ENCODE measurements at places on chromosomes 2 and 18. TPM values are rescaled to one million over a fixed set of nuclear protein-coding genes. Genes with fewer than 3 reads are reported as not detected.

DNA sequence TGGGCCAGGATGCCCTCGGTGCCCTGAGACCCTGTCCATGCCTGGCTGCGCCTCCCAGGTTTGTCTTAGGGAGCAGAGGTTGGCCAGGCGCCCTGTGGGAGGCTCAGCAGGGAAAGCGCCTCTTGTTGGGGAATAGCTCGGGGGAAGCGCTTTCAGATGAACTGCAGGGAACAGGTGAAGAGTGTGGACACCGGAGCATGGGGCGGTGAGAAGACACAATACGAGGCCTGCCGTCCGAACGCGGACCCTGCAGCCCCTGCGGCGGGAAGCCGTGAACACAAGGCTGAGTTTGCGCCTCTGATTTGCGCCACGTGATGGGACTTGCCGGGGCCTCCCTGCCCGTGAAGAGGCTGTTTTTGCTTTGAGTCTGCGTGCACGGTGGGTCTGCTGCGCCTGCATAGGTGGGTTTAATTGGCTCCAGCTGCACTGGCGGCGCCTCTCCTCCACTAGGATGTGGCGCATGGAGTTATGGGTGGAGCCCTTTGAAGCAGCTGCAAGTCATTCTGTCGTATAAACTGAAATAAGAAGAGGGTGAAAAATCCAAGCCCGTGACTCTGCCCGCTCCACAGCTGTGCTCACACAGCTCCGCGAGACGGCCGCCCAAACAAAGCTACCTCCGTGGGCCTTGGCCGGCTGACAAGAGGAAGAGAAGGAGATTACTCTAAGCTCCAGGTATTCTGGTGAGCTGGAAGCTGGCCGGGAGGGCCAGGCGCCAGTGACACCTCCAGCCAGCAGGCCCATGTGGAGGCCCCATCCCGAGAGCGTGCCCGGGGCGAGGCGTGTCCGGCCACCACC lies 103.5 kb upstream of the CTDP1 start:
- H3K27me3 ChIP-seq: no peaks in the 10 kb centered on the region
- no peak overlapping the region for H3K27ac ChIP-seq
- DNase-seq: no peak
- H3K36me3 ChIP-seq: peaks cover 7% of the 10 kb centered on the region
- H3K4me1 ChIP-seq: no peaks in the 10 kb centered on the region

The GTF2A1L gene
- not detected for total RNA-seq

The CD8B gene
- total RNA-seq: not detected

DNA sequence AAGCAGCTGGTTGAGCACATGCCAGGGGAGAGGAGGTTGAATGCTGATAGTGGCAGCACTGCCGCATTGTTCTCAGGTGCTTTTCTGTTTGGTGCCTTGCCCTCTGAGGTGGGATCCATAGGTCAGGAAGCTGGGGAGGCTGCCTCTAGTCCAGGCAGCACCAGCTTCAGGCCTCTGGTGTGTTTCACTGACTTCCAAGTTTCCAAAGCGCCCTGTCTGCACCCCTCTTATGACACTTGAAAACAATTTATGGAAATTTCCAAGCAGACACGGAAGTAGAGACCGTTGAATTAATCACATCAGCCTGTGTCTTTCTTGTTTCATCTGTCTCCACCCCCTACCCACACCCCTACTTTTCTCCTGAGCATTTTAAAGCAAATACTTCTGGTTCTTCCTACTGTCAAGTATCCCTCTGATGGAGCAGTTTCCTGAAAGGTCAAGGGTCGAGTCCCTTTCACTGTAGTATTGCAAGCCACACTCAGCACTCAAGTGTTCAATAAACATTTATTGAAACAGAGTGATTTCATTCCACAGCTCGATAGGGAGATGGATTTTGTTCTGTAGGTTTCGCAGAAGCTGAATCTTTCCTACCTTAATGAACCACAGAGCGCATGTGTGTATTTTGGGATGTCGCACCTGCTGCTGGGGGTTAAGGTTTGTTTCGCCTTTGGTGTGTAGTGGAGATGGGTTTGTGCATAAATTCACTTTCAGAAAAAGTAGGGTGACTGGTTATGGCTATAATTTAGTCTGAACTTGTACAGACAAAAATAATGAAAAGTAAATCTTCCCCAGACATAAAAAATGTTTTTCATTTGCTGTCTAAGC lies 21.4 kb downstream of the DGKD start:
- H3K4me3 ChIP-seq: no peak overlapping the region
- H3K36me3 ChIP-seq: peaks cover 54% of the 10 kb centered on the region
- no peak overlapping the region for H3K27ac ChIP-seq
- peaks cover 1% of the 10 kb centered on the region for H3K4me1 ChIP-seq

The IGFBP2 gene
- total RNA-seq: 18.3 TPM

DNA sequence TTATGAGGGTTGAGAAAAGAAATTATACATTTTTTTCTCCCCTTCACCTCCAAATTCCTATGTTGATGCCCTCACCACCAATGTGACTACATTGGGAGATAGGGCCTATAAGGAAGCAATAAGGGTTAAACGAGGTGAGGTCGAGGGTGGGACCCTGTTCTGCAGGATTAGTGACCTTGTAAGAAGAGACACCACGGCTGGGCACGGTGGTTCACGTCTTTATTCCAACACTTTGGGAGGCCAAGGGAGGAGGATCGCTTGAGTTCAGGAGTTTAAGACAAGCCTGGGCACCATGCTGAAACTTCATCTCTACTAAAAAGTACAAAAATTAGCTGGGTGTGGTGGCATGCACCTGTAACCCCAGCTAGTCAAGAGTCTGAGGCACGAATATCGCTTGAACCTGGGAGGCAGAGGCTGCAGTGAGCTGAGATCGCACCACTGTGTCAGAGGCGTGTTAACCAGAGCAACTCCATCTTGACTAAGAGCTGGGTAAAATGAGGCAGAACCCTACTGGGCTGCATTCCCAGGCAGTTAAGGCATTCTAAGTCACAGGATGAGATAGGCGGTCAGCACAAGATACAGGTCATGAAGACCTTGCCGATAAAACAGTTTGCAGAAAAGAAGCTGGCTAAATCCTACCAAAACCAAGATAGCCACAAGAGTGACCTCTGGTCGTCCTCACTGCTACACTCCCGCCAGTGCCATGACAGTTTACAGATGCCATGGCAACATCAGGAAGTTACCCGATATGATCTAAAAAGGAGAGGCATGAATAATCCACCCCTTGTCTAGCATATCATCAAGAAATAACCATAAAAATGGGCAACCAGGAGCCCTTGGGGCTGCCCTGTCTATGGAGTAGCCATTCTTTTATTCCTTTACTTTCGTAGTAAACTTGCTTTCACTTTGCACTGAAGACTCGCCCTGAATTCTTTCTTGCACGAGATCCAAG lies 77.0 kb downstream of the NCAPH start:
- DNase-seq: no peak
- H3K27me3 ChIP-seq: peaks cover 12% of the 10 kb centered on the region
- peak overlapping the region; percentile 77 for H3K27ac ChIP-seq
- H3K4me1 ChIP-seq: peaks cover 13% of the 10 kb centered on the region
- no peaks in the 10 kb centered on the region for H3K36me3 ChIP-seq

DNA sequence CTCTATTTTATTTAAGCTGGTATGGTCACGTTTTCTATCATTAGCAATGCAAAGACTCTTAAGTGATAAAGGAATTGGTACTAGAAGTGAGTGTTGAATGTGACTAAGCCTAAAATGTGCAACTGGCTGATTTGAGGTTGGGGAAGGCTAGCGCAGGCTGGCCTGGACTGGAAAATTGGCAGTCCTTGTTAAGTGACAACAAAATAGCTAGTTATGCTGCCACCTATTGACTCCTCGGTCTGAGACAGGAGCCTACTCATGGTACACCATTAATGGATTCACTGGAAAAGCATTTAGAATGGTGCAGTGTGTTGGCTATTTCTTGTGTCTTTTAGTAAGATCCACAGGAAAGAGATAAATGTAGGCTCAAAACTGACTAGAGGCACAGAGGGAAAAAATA lies 5.7 kb upstream of the WIPF1 start:
- peak; percentile 58 for DNase-seq
- H3K4me1 ChIP-seq: peaks cover 25% of the 10 kb centered on the region
- H3K36me3 ChIP-seq: peaks cover 6% of the 10 kb centered on the region
- H3K27me3 ChIP-seq: no peaks in the 10 kb centered on the region
- H3K27ac ChIP-seq: no peak overlapping the region

GRCh38 chr2:21833767-21834166 lies 710.0 kb downstream of the TDRD15 start:
- H3K27ac ChIP-seq: no peak overlapping the region
- no peak for DNase-seq
- H3K36me3 ChIP-seq: no peaks in the 10 kb centered on the region
- H3K27me3 ChIP-seq: peaks cover 11% of the 10 kb centered on the region
- H3K4me3 ChIP-seq: no peak overlapping the region

DNA sequence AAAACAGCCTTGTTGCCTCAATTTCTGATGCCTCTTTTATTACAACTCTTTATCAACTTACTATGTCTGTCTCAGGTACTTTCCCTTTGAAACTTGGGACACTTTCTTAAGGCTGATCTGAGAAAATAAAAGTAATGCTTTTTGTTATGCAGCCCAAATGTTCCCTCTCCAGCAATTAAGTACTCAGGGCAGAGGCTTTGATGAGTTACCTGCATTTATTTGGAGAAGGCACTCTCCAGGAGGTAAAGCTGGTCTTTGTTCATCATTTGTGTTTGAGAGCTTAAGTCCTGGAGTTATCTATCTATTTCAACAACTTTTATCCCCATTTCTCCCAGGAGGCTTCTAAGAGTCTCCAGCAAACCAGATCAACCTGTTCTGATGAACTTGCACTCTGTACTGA lies 259.2 kb downstream of the ASXL3 start:
- H3K27me3 ChIP-seq: no peaks in the 10 kb centered on the region
- no peaks in the 10 kb centered on the region for H3K4me1 ChIP-seq
- DNase-seq: no peak
- H3K27ac ChIP-seq: no peak overlapping the region
- no peak overlapping the region for H3K4me3 ChIP-seq
- H3K36me3 ChIP-seq: no peaks in the 10 kb centered on the region

The TTR gene
- not detected for total RNA-seq

DNA sequence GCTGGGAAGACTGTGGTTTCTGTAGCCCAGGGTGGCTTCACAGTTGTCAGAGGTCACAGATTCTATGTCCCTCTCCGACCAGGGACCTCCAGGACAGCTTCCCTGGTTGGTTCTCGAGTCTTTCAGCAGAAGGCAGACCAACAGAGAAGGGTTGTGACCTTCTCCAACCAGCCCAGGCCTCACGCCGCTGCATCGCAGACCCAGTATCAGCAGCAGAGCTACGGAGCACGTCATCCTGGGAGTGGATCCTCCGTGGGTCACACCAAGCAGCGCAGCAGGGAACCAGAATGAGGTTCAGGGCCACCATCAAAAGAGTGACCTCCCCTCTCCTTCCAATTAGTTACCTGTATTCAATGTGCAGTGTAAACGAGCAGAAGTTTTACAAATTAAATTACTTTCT lies 49.3 kb downstream of the ST3GAL5 start:
- H3K27me3 ChIP-seq: no peaks in the 10 kb centered on the region
- no peak overlapping the region for H3K4me3 ChIP-seq
- no peak overlapping the region for H3K27ac ChIP-seq
- H3K4me1 ChIP-seq: no peaks in the 10 kb centered on the region

GRCh38 chr2:37770797-37771196 lies 99.4 kb upstream of the CDC42EP3 start:
- DNase-seq: no peak
- H3K27me3 ChIP-seq: no peaks in the 10 kb centered on the region
- H3K4me1 ChIP-seq: peaks cover 41% of the 10 kb centered on the region
- peaks cover 6% of the 10 kb centered on the region for H3K36me3 ChIP-seq

- H3K4me3 ChIP-seq: no peak overlapping the region
- DNase-seq: no peak
- H3K27me3 ChIP-seq: no peaks in the 10 kb centered on the region
- no peaks in the 10 kb centered on the region for H3K36me3 ChIP-seq
- H3K4me1 ChIP-seq: peaks cover 5% of the 10 kb centered on the region
Observed at GRCh38 chr2:240891492-240892340, 4.2 kb downstream of the MAB21L4 start.
